ENCODE measurements at places on chromosomes 11 and 22.
A peak's percentile ranks its signal among the peaks of the same experiment; 100 is the strongest.

DNA sequence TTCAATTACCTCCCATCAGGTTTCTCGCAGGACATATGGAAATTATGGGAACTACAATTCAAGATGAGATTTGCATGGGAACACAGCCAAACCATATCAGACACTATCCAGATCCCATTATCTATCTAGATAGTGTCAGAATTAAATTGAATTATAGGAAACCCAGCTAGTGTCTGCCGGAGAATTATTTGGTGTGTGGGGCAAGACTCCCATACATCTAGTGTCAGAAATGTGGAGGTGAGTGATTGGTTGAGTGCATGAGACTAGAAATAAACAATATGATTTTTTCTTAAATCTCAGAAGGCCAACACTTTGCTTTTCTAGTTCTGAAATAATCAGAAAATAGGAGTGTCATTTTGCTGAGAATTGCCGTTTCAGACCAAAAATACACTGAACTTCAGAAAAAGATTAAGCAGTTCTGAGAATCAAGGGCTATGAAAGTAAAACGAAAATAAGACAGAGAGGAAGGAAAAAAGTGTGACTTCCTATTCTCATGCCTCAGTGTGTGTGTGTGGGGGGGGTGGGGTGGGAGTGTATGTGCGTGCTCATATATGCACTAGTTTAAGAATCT, 21.3 kb downstream of the CASP12 start:
- no peak for DNase-seq

GRCh38 chr11:19910931-19911330, 198.3 kb downstream of the NAV2 start:
- DNase-seq: no peak

- DNase-seq: no peak
These were observed 609.7 kb downstream of the TBC1D22A start for GRCh38 chr22:47372111-47372581.

GRCh38 chr22:39148727-39149535, 3.5 kb downstream of the CBX7 start:
- peak; percentile 23 for DNase-seq

GRCh38 chr11:116175707-116176106, 597.1 kb downstream of the BUD13 start:
- no peak for DNase-seq

DNA sequence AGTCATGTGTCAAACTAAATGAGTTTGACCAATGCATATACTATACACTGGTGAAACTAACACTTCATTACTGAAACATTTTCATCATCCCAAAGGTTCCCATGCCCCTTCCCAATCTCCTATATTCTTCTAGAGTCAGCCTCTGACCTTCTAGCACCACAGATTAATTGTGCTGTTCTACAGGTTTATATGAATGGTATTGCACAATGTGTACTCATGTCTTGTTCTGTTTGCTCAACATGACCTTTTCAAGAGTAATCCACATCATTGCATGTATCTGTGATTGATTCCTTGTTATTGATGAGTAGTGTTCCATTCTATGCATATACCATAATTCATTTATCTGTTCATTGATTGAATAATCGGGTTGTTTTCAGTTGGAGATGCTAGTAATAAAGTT, 7.5 kb upstream of the OR8G1 start:
- no peak for DNase-seq

- no peak for DNase-seq
These were observed 11.0 kb upstream of the MICALL1 start for GRCh38 chr22:37894939-37895670.

DNA sequence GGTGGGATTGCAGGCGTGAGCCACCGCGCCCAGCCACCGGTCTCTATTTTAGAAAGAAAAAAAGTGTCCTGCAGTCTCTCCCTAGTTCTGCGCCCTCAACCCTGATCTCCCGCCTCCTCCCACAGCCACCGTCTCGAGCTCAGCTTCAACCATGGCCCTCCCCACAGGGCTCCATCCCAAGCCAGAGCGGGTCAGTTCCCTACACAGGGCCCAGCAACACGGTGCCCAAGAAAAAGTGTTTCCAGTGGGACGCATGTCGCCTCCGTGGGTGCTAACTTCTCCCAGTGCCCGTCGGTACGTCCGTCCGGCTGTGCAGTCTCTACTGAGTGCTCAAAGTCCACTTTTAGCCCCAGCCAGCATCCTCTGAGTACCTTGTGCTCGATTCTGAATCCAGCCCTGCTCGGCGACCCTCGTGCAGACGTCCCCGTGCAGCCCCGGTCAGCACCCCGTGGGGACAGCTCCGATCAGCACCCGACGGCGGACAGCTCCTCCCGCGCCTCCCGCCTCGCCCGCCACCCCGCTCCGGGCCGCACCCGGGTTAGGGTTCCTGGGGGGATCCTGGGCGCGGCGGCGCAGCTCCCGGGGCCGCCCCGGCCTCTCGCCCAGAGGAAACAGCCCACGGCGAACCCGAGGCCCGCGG, 657 bp upstream of the MAPK8IP2 start:
- no peak for DNase-seq

DNA sequence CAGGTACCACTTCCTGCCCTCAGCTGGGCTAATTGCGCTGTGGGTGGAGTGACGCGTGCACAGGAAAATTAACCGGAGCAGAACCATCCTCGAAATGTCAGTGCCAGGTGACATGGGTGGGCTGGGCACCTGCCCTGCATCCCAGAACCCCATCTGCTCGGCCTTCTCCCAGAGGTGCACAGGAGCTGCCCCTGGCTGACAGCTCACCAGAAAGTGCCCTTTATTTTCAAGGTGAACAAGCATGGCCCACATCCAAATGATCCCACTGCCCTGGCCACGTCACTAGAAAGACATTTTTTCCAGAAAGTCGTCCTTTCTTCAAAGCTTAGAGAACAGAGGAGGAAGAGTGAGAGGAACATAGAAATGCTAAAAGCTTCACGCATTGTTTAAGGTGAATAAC, 4.1 kb upstream of the ELFN2 start:
- DNase-seq: peak; percentile 94

DNA sequence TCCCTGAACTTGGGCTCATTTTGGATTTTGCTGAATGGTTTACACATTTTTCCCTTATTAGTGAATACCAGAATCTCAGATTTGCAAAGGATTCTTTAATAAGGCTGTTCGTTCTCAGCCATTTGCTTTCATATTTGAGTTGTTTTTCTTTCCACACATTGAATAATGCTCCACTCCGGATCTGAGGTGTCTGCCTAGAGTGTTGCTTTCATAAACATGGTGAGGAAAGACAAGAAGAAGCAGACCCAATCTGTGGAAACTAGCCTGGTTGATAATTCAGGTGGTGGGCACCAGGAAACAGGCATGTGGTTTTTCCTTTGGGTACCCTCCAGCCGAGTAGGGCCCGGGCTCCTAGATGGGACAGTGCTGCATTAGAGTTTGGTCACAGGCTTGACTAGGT, 35.0 kb downstream of the LDLRAD3 start:
- DNase-seq: no peak

- DNase-seq: no peak
These were observed at the start of gene MAPK8IP2 for GRCh38 chr22:50600538-50600937. Gene MAPK8IP2, plus strand, starts transcription at chr22:50600793. Its CDS starts 26 bp downstream, at chr22:50600819.

GRCh38 chr11:128599729-128600128, 12.4 kb upstream of the ETS1 start:
- no peak for DNase-seq

GRCh38 chr11:19598456-19598855, 114.2 kb upstream of the NAV2 start:
- no peak for DNase-seq

DNA sequence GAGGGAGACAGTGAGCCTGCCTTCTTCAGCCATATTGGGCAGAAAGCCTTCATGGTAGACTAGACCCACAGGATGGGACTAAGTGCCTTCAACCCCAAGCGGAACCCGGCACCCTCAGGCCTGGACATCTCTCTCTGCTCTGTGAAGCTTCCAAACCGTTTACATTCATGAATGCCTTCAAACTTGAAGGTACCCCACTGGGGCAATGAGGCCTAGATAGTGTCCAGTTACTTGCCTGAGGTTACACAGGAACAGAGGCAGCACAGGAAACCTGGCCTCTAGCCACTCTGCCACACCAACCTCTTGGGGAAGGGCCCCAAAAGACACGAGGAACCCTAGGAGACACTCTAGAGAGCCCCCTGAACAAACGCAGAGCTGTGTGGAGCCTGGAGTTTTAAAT, 14.5 kb upstream of the CYP2R1 start:
- no peak for DNase-seq

DNA sequence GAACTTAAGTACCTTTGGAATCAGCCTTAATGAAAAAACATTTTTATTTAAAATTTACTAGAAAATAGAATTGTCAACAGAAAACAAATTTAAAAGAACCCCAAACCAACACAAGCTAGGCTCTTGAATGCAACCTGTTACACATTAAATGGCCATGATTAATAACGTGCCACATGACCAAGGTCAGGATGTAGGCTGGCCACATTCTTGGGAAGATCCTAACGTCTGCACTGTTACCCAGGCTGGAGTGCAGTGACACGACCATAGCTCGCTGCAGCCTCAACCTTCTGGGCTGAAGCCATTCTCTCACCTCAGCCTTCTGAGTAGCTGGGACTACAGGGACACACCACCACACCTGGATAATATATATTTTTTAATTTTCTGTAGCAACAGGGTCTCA, 126.4 kb upstream of the APOA1 start:
- peak; percentile 77 for DNase-seq

GRCh38 chr11:34145073-34145472, 39.6 kb downstream of the NAT10 start:
- DNase-seq: no peak

DNA sequence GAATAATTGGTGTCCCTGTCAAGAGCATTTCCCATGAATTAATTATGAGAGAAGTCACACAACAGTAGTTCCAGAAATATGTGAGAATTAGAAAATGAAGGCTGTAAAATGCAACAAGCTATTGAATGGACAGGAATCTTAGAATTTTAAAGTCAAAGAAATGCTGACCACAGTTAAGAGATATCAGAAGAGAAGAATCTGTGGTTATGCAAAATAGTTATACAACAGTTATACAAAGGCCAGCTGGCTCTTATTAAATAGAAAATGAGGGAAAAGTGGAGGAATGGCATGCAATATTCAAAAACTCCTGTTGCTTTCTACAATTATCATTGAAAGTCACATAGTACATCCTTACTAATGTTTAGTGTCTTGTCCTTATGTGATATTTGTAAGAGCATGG, 27.4 kb downstream of the CASP12 start:
- DNase-seq: no peak

DNA sequence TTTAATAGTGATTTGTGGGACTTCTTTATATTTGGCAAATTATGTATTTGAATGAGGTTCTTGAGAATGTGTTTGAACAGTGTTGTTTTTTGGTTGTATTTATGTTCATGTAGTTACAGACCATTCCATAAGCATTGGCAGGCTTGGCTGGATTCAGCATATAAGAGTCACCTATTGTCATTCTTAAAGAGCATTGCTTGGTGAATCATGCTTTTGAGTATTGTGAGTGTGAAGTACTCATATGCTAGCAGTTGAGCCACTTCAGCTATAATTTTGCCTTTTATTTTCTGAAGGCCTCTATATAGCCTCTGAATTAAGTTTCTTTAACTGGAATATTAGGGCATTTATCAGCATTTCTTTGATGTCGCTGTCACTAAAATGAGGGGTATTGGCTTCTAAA, 110.0 kb upstream of the GAL start:
- DNase-seq: peak; percentile 35

DNA sequence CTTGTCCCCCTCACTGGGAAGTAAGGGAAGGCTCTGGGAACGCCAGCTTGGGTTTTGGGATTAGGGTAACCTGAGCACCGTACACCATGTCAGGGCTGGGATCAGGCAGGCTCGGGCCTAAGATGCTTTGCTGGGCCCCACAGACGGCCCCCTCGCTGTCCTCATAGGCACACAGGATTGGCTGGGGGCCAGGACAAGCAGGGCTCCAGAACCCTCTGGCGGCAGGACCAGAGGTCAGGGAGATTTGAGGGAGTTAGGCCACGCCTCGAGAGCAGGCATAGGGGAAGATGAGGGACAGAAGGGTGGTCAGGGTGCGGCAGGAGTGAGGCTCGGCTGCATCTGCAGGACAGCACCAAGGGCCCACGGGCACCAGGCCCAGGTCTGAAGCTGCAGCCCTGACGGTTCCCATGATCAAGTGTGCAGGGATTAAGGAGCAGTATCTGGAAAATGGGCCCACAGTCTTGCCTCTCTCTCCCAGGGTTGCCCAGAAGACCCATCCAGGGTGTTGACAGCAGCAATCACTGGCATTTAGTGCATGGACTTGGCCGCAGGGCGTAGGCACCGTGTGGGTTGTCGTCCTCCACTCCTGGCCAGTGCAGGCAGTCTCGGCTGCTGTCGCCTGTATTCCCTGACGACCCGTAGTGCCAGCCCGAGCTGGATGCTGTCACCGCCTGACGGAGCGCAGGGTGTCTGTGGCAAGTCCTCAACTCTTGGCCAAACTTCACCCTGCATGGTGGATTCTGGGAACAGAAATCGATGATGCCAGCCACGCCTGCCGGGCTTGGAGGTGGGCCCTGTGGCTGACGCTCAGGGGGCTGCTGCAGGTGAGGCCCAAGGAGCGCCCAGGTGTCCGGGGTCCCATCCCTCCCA, 15.7 kb upstream of the GNB1L start:
- DNase-seq: no peak

GRCh38 chr22:39999144-39999757, 4.5 kb downstream of the FAM83F start:
- DNase-seq: peak; percentile 67

- peak; percentile 35 for DNase-seq
These were observed 40.6 kb downstream of the TRMU start for GRCh38 chr22:46376111-46376510.

DNA sequence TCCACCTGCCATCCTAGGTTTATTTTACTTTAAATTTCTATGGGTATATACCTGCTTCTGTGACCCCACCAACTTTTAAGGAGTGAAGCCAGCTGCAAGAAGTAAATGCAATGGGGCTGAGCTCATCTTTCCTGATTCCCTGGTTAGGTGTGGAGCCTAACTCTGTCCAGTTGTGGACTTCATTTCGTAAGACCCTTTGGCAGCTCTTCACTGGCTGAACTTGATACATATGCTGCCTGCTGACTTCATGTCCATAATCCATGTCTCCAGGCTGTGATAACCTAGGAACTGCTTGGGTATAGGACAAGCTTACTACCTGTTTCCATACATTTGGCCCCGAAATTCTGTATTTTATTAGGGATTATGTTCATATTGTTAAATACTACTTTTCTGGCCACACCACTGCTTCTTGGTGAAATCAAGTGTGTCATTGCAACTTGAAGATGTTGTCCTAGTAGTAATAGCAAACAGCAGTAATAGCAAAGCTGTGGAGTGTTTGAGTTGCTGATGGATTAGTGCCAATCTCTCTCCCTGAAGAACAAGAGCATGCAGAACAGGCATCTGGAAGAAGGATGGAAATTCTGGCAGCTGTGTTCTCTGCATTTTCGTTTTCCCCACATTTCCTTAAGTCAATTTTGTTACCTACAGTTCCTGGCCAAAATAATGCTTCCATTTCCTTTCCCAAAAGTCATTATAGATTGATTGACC, 31.2 kb downstream of the LDLRAD3 start:
- no peak for DNase-seq

GRCh38 chr11:7004482-7004881, 15.7 kb downstream of the ZNF214 start:
- DNase-seq: peak; percentile 58

DNA sequence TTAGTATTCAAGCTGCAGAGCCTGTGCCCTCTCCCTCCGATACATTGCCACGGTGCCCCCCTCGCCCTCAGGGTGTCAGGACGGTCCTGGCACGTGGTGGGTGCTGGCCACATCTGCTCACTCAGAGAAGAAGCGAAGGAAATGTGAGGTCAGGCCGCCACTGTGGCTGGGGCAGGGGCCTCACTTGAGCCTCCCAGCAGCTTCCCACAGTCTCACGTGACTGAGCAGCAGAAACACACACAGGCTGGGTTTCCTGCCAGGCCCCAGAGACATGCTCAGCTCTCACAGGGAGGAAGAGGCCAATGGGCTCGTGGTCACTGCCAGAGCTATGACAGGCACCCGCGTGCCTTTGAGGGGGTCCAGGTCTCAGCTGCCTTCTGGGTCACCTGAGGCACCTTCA, 37.9 kb upstream of the PRR5 start:
- DNase-seq: peak; percentile 34

Data from kidney tubule cell (primary cell).